Breast epithelium (tissue), 4 donors: ENCODE measurements at places on chromosomes 3 and 15.

DNA sequence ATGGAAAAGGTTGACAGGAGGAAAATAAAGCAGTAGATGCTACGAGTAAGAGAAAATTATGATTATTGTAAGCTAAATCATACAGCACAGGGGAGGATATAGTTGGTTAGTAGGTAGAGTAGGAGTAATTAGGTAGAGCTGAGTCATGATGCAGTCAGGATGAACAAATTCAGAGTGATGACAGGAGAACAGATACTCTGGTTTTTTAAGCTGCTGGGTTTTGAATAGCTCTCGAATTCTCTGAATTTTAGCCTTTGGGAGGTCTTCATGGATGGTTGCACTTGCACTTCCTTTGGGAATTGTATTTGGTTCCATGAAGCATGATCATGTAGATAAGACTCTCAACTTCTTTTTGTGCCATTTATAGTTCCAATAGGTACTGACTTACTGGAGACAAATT is 96.2 kb downstream of the ECT2 start:
- DNase-seq, result no peak

- DNase-seq, result no peak
Observed at GRCh38 chr3:7489417-7489816, 628.5 kb downstream of the GRM7 start.

DNA sequence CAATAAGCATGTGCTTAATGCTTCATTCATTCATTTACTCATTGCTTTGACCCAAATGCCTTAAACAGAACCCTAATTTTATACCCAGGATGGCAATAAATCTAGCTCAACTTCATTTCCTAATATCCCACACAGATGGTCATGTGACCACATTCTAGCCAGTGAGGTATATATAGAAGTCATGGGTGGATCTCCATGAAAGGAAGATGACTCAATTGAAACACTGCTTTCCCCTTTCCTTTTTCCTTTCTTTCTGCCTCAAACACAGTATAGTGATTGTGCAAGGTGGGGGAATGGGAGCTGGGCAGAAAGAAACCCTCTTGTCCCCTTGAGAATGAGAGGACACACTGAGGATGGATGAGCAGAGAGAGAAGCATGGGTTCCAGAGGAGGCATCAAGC is 183.5 kb upstream of the PRICKLE2 start:
- no peak for DNase-seq

DNA sequence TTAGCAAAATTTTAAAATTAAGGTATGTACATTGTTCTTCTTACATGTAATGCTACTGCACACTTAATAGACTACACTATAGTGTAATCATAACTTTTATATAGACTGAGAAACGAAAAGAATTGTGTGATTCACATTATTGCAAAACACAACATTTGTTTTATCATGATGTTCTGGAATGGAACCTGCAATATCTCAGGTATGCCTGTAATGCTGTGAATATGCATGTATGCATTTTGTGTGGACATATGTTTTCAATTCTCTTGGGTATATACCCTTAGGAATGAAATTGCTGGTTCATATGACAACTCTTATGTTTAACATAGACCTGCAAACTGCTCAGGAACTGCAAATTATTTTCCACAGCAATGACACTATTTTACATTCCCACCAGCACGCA is 38.6 kb upstream of the TJP1 start:
- DNase-seq, result no peak

GRCh38 chr3:178895178-178895789 is 176.3 kb downstream of the ZMAT3 start:
- DNase-seq, result no peak

DNA sequence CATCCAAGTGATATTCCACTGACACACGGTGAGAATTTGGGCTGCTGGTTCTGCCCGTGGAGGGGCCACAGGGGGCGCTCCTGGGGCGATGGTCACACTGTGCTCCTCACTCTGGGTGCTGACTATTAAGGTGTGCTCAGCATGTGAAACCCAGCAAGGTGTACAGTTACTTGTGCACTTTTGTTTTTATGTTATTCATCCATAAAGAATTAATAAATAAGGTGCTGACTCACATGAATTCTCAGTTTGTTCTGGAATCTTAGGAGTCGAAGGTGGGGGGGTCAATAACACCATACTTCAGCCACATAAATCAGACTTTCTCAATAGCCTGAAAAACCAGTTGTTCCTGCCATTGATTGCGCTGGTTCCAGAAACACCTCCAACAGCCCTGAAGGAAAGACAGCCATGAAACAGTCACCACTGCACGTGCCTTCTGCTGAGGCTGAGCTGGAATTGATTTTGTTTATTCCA is 53.5 kb upstream of the SPATA12 start:
- peak; percentile 78 for DNase-seq

- no peak for DNase-seq
Observed at GRCh38 chr3:195748661-195749060, 27.9 kb downstream of the MUC20 start.

- no peak for DNase-seq
Observed at GRCh38 chr15:75811626-75812025, 31.6 kb upstream of the UBE2Q2 start.

DNA sequence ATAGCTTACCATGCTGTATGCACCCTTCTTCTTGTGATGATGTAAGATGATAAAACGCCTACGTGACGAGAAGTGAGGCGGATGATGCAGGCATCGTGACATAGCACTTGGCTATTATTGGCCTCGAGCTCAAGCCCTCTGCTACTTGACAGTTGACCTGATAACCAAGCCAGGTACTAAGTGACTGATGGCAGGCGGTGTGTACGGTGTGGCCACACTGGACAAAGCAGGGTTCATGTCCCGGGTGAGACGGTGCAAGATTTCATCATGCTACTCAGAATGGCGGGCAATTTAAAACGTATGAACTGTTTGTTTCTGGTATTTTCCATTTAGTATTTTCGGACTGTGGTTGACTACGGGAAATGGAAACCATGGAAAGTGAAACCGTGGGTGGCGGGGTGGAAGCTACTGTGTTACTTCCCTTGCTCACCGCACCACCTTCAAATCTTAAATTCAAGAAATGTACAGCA is 57.7 kb downstream of the SLC12A8 start:
- DNase-seq, result no peak

DNA sequence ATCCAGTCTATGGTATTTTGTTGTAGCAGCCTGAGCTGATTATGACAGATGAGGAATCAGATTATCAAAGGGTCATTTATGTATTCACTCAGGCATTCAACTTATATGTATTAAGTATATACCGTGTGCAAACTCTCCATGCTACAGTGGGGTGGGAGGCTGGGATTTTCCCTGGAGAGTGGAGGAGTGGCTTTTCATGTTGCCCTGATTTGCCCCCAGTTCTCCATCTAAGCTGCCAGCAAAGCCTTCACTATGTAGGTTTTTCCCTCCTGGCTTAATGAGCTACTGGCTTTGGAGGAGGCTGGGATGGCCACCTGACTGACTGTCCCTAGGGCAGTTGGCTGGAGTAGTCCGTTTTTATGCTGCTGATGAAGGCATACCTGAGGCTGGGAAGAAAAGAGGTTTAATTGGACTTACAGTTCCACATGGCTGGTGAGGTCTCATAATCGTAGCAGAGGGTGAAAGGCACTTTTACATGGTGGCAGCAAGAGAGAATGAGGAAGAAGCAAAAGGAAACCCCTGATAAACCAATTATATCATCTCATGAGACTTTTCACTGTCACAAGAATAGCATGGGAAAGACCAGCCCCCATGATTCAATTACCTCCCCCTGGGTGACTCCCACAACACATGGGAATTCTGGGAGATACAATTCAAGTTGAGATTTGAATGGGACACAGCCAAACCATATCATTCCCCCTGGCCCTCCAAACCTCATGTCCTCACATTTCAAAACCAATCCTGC is 253.9 kb downstream of the RPLP1 start:
- DNase-seq, result no peak

DNA sequence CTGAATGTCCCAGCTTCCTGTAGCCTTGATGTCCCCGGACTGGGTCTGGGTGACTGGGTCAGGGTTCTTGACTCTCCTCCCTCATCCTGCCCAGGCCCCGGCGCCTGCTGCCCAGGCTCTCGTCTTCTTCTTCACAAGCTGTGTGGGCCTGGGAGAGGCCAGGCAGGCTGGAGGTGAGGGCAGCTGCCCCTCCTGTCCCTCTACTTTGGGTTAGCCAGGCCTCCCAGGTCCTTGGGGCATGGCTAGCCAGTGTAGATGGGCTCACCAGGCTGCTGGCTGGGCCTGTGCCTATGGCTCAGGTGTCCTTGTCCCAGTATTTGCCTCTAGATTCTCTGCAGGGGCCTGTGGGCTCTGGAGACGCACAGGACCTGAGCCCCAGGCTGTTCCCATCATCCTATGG is 31.8 kb downstream of the TKT start:
- no peak for DNase-seq

DNA sequence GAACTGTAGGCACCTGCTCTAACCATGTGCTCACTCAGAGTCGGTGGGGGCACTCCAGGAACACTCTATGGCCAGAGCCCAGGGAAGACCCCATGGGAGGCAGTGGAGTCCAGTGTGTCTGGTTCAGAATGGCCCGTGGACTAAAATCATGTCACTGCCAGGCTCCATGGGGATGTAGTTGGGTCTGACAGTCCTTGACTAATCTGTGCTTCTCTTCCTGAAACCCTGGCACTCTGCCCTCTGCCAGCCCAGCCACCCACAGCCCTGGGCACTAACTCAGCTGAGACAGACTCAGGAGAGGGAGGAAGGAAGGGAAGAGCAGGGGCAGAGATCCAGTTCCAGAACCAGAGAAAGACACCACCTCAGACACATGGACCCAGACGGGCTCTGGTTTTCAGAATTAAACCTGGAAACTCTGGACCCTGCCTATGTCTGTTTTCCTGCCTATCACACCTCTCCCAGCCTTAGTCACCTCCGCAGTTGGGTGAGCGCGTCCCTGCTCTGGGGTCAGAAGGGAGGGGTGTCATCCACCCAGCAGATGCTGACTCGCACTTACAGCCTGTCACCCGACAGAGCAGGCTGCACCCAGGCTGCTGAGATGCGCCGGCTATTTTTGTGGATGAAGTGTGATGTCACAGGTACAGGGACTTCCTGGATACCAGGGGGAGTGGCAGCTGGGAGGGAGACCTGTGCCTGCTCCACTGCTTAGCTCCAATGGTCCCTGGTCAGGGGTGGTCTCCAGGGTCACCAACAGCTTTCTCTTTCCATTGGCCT is 56.8 kb upstream of the INSYN1 start:
- no peak for DNase-seq

GRCh38 chr3:73381551-73381950 is 243.2 kb downstream of the PDZRN3 start:
- DNase-seq, result no peak

DNA sequence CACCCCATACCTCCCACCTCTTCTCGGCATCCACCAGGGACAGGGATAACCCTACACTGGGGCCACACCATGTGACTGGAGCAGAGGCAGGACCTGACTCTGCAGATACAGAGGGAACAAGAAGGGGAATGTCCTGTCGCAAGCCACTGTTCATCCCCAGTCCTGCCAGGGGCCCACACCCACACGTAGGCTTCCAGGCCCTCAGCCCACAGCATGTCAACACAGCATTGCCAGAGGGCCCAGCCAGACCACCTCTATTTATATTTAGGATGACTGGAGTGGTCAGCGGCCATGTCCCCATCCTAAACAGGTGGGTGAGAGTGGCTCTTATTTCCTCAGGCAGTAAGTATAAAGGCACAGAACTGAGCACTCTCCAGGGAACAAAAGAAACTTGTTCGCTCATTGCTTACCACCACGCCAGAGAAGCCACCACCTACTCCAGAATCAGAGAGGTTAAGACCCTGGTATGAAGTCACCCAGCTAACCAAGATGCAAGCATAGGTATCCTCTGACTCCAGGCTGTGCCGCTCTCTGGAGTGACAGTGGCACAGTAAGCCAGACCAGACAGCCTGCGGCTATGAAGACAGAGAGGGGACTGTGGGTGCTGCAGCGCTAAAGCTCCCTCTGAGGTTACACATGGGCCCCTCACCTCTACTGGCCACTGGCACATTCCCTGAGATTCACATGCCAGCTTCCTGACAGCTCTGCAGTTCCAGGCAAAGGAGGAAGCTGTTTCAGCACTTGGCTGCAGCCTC is 67.9 kb downstream of the LRIG1 start:
- DNase-seq, result no peak

DNA sequence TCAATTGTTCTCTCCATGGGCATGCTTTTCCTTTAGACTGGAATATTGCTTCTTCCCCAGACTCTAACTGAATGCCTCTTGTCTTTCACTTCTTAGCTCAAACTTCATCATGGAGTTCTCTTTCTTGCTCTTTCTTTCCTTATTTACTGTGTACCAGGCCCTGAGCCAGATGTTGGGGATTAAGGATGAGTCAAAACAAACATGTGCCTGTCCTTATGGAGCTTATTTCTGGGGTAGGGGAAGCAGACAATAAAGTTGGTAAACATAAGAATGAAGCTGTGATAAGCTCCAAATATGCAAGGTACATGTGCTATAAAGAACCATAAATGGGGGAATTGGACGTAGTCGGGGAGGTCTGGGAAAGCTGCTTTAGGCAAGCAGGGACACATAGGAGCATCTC is 145.8 kb downstream of the ALDH1A2 start:
- no peak for DNase-seq

- no peak for DNase-seq
Observed at GRCh38 chr15:65796610-65797078, 4.6 kb upstream of the DENND4A start.
